Activated T-cell treated with anti-CD3 and anti-CD28 coated beads, Interleukin-2, amount 50 U/mL, for 72 hours (primary cell): ENCODE measurements at places on chromosomes 2 and 18.

GRCh38 chr2:223959688-223960087, 2.4 kb downstream of the MRPL44 start:
- no peak for DNase-seq

- no peak for DNase-seq
Observed at GRCh38 chr2:9327873-9328352, 95.4 kb downstream of the ITGB1BP1 start.

- DNase-seq: peak; percentile 44
Observed at GRCh38 chr2:84846041-84846663, 34.7 kb downstream of the TRABD2A start.

DNA sequence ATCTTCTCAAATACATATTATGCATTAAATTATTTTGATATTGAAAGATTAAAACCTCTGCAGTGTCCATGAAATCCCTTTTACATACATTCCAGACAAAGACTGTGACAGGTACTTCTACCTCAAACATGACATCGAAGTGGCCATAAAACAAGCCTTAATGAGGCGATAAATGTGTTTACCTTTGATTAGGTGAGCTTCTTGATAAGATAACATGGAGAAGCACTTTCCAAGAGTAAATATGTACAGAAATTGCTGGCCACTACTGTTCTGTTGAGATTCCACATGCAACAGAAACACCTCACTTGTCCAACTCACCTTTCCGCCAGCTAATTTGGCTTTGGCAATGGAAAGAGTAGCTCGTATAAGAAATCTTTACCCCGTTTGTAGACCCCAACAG, 55.2 kb downstream of the ZEB2 start:
- DNase-seq: no peak

DNA sequence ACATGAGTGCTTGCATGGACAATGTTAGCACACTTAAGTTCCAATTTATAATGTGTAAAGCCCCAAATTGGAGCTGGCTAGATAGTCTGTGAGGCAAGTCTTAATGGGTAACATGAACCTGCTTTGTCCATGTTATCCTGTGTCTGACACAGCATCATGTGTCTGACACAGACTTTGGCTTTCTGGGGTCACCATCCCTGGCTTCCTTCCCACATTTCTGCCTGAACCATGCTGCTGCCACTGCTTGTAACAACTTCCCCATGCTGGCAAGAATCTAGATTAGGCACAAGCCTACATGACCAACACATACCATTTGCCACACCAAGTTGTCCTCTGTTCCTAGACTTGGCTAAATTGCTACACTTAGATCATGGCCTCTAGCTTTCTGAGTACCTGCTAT, 49.8 kb upstream of the ZBTB7C start:
- no peak for DNase-seq

DNA sequence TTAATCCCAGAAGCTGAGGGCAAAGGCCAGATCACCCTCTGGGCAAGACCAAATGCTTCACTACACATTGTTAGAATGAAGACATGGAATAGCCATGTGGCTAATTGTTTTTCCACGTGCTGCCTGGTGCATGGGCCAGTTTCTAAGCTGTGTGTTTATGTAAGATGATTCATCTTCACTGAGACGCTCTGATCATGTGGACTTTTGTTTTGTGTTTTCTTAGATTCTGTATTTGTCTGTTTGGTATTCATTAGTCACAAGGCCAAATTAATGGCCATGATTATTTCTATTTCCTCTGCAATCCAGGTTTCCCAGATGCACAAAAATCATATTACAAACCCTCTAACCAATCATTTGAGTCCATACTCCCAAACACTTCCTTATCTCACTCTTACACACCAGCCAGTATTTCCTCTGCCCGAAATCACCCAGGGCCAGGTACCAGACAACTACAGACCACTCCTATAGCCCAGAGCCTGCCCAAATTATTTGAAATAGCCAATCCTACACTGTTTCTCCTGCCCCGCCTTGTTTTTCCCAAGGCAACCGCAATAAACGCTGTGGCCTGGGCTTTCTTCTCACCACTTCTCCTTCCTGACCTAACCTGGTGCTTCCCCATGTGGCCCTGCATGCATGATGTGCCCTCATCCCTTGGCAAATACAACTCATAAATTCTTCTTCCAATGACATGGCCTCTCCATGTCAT, 94.2 kb upstream of the SP3 start:
- DNase-seq: no peak

DNA sequence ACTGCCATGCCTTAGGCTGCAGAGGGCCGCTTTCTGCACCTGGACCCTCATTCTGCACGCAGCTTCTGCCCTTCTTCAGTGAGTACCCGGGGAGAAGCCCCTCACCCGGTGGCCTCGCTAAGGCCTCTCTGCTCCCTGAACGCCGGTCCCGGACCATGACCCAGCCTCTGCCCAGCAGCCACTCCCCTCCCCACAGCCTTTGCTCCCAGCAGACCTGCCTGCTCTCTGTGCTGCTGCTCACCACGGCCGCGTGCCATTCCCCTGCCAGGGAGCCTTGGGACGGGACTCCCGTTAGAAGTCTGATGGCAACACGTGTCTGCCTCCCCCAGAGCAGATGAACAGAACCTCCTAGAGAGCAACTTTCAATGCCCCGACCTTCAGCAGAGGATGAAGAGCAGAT, 282.8 kb downstream of the NDUFA10 start:
- DNase-seq: no peak

GRCh38 chr2:163207693-163208370, 369.3 kb upstream of the KCNH7 start:
- DNase-seq: no peak

GRCh38 chr2:2641541-2642410, 310.7 kb upstream of the MYT1L start:
- DNase-seq: no peak

DNA sequence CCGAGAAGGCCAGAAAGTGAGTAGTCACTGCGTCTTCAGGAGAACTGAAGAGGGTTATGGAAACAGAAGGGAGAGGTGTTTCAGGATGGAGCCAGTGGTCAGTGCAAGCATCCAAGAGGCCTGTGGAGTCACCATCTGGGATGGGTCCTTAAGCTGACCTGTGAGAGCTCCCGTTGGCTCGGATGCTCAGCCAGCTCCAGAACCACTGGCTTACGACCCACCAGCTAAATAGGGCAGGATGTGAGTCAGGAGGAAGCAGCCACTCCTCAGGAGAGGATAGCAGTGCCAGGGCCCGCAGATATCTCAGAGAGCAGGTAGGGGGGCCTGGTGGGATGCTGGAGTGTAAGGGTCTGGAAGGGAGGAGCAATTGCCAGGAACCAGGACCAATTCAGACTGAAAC, 63.1 kb upstream of the B3GNT7 start:
- DNase-seq: no peak

DNA sequence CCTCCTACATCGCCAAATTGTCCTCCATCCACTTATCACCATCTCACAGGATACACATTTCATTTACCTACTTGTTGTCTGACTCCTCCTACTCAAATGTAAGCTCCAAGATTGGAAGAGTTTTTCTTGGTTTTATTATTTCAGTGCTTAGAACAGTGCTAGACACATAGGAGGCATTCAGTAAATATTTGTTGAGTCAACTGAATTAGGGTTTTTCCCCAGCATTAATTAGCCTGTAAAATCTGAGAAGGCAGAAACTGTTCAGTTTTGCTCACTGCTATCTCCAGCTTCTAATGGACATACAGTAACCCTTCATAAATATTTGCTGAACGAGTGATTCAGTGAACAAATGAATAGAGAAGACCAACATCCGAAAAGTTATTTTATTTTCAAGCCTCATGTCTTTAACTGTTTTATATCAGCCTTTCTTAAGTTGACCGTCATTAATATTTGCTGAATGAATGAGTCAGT, 800 bp downstream of the TTC21B start:
- DNase-seq: no peak

DNA sequence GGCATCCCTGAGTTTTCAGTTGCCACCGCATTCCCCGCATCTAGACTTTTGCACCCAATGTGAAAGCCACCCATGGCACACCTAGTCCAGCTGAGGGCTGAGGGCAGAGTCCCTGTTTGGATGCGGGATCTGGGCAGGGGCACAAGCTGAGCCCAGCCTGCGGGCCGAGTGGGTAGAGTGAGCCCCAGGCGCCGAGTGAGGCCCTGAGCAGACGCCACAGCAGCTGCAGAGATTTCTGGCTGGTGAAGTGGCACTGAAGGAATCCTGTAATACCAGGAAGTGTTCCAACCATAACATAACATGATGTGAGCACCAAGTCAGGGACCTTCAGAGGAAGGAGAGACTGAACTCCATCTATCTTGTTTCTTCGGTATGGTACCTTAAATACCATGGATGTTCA, 27.7 kb upstream of the FRZB start:
- no peak for DNase-seq

DNA sequence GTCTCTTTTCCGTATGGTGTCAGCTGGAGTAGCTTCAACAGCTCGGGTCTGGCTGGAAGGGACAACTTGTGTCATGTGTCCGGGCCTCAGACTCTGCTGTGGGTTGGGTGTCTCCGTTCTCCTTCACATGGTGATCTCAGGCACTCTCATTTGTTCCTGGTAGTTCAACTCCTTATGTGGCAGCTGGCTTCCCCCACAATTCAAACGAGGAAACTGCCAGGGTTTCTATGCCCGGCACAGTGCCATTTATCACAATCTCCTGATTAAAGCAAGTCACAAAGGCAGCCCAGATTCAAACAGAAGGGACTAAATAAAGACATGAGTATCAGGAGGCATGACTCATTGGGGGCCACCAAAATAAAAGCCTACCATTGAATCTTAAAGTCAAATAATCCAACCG, 22.7 kb downstream of the MRO start:
- DNase-seq: no peak

DNA sequence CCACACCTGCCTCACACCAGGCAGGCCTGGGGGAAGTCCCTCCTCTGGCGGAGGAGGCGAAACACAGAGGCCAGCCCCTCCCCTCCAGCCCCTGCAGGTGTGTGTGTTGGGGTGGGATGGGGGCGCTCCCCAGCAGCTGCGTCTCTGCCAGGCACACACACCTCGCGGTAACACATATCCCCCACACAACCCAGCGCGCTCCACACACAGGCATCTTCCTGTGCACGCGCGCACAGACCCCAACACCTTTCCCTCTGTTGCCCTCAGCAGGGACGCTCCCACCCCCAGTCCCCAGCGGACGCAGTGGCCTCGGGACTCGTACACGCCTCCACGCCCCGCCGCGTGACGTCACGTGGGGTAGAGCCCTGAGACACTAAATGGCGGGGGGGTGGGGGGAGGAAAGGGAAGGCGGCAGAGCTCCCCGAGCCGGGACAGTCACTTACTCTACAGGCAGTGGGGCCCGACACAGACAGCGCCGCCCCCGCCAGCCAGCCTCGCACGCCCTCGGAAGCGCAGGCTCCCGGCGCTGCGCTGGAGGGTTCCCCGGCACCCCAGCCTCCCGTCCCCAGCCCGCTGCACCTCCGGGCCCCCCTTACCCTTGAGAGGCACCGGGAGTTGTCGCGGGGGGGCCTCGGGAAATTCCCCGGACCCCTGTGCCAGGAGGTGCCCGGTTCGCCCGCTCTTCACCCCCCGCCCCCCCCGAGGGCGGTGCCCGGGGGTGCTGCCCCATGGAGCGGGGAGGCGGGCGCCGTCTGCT, at the start of gene WNT10A:
WNT10A (plus strand) TSS at position 751 of the 757 bp plus-strand sequence. CDS start 144 bp downstream, outside the sequence.
- peak; percentile 70 for DNase-seq

GRCh38 chr2:12363138-12363537, 353.6 kb upstream of the TRIB2 start:
- no peak for DNase-seq

DNA sequence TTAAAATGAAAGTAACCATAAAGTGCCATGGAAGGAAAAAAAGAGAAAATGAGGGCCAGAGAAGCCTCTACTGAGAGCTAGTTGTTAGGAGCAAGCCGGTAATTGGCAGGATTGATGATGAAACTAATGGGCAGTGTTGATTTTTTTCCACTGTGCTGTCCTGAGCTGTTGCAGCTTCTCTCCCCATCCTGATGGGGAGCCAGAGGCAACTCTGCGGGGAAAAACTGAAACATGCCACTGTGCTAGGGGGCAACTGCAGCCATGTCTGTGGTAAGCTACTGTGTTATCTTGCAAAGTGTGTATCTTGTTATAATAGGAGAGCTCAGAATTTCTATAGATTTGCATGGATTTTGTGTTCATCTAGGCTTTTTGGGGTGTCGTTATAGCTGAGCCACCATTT, 487.9 kb downstream of the STK39 start:
- no peak for DNase-seq

DNA sequence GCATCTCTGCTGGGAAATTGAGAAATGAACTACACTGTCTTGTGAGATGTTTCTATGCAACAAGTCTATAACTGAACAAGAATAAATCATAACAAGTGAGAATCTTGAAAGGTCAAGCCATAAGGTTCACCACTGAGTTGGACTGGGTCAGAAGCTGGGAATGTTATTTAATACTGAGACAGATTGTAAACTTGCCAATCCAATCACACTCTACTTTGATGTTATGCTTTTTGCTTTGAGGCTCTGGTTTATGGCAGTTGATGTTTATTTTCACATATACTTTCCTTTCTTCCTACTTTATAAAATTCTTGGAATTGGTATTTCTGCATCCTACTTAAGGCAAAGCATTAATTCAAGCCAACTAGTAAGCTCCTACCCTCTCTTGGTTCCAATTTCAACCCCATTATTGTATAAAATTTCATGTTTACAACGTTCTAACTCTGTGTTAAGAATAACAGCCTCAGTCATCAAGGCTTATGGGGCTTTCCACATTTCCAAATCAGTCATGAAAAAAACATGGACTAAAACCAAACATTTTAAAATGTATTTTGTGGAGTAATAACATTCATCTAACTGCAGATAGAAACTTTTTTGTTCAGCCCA, 533.4 kb downstream of the NYAP2 start:
- DNase-seq: no peak

GRCh38 chr2:30178618-30179434, 32.0 kb downstream of the YPEL5 start:
- no peak for DNase-seq

DNA sequence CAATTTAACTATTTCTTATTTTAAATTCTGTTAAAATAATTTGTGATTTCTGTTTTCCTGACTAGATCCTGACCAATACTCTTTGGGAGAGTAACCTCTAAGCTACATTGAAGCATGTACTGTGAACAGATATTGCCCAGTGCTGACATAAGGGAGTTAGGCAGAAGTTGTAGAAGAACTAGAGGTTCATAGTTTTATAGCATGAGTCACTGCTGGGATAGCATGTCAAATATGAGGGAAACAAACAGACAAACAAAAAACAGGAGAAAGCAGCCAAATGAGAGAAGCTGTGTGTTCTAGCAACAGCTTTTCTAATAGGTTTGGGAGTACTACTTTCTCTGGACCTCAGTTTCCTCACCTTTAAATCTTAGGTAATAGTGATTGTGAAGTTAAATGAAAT, 72.4 kb downstream of the CERS6 start:
- DNase-seq: no peak

DNA sequence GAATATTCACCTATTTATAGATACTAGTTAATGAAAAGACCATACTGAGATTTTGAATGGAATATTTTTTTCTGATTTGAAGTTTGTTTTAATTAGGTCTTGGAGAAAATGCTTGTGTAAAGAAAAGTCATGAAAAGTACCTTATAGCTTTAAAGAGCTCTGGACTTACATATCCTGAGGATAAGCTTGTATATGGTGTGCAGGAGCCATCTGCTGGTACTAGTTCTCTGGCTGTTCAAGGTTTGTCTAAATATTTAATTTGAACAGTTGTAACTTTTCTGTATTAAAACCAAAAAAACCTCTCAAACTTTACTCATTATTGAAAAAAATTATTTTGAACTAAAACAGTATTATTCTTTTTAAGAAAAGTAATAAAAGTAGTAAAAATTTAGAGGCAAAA, 50.1 kb downstream of the UBR3 start:
- no peak for DNase-seq

GRCh38 chr2:231227310-231228162, 29.1 kb downstream of the ARMC9 start:
- DNase-seq: peak; percentile 56

GRCh38 chr2:166658901-166659300, 164.9 kb upstream of the SCN7A start:
- DNase-seq: no peak
